ENCODE measurements at places on chromosomes 4 and X.
A peak's percentile ranks its signal among the peaks of the same experiment; 100 is the strongest.

DNA sequence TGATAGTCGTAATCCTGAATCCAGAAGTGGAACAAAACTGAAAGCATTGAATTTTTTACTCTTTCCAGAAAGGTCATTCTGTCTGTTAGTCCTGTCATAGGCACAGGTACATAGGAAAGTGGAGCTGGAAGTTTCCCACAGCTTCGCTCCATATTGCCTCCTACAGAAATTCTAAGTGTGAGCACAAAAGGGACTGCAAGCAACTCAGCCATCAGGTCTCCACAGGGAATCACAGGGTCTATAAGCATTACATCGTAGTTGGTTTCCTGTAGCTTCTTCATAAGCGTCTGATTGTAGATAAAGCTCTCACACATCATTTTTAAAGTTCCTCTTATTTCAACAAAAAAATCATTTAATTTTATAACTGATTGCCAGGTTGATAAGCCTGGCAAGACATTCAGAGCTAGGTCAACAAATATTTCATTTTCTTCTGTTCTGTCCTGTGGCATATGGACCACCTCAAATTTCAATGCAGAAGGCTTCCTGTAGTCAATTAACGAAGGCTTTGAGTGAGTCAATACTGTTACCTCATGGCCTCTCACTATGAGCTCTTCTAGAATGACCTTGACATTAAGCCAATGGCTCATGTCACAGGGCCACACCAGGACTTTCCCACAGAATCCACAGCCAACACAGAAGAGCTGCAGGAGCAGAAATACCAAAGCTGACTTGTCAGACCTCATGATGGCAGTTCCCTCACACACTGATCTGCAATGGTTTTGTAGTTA is at the start of gene UGT2A3:
Gene UGT2A3 (minus strand): TSS at position 727 of the 728 bp plus-strand sequence. CDS start 44 bp downstream, at position 683.
- H3K4me1 ChIP-seq: no peaks in the 10 kb centered on the region
- no peaks in the 10 kb centered on the region for H3K36me3 ChIP-seq
- no peak within 1 kb of the TSS for H3K27ac ChIP-seq
- no peak within 1 kb of the TSS for H3K4me3 ChIP-seq
- H3K27me3 ChIP-seq: no peaks in the 10 kb centered on the region

GRCh38 chr4:36551697-36552214 is 270.3 kb downstream of the DTHD1 start:
- peaks cover 4% of the 10 kb centered on the region for H3K27me3 ChIP-seq
- H3K4me3 ChIP-seq: no peak overlapping the region
- DNase-seq: peak; percentile 5
- no peaks in the 10 kb centered on the region for H3K36me3 ChIP-seq
- H3K4me1 ChIP-seq: peaks cover 4% of the 10 kb centered on the region

DNA sequence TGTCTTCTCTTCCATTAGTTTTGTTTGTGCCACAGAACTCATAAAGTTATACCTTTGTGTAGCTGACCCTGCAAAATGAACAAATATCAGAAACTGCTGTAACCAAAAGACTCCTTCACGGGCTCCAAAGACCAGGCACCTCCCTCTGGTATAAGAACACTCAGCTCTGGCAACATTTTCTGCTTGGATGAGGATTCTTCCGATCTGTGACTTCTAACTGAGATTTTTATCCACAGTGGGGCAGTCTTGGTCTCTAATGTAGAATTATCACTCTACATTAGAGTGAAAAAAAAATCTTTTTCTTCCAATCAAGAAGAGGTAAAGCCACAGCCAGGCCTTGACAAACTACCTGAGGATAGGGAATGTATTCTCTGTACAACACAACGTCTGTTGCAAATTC is 38.5 kb upstream of the PRSS48 start:
- H3K27ac ChIP-seq: no peak overlapping the region
- no peaks in the 10 kb centered on the region for H3K4me1 ChIP-seq
- DNase-seq: no peak
- H3K27me3 ChIP-seq: peaks cover 26% of the 10 kb centered on the region
- no peaks in the 10 kb centered on the region for H3K36me3 ChIP-seq
- H3K4me3 ChIP-seq: no peak overlapping the region

DNA sequence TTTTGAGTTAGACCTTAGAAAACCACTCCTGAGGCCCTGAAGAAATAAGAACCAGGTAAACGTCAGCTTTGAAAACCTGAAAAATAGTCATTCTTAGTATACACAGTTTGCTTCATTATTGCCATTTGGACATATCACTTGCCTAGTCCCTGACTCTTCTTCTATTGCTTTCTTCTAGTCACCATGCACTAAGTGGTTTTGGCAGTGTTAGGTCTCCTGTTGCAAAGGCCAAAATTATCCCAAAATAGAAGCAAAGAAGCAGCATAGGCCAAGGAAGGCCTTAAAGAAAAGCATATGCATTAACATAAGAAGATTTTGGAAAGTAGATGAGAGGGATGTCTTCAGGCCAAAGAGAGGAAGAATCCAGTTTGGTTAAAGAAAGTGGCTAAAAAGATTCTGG is 24.1 kb upstream of the SMPX start:
- H3K27ac ChIP-seq: no peak overlapping the region
- peaks cover 2% of the 10 kb centered on the region for H3K36me3 ChIP-seq
- no peak for DNase-seq
- no peaks in the 10 kb centered on the region for H3K27me3 ChIP-seq
- H3K4me1 ChIP-seq: peaks cover 8% of the 10 kb centered on the region

DNA sequence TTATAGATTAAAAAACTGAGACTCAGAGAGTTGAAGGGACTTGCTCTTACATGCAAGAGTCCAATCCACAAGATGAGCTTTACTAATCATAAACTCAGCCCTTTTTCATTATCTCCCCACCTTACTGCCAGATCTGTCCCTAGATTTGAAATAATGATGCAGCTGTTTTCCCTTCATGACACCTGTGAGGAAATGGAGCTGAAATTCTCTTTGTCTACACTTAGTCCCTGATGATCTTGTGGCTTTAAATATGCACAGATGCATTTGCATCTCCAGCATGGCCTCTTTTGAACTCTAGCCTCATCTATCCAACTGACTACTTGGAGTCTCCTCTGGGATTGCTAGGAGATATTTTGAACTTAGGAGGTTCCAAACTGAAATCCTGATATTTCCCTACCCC is 188.9 kb upstream of the AFF2 start:
- H3K27ac ChIP-seq: no peak overlapping the region
- no peak overlapping the region for H3K4me3 ChIP-seq

GRCh38 chr4:41406113-41406516 is 131.8 kb upstream of the LIMCH1 start:
- no peak for DNase-seq
- H3K36me3 ChIP-seq: no peaks in the 10 kb centered on the region
- no peaks in the 10 kb centered on the region for H3K4me1 ChIP-seq
- peaks cover 4% of the 10 kb centered on the region for H3K27me3 ChIP-seq

DNA sequence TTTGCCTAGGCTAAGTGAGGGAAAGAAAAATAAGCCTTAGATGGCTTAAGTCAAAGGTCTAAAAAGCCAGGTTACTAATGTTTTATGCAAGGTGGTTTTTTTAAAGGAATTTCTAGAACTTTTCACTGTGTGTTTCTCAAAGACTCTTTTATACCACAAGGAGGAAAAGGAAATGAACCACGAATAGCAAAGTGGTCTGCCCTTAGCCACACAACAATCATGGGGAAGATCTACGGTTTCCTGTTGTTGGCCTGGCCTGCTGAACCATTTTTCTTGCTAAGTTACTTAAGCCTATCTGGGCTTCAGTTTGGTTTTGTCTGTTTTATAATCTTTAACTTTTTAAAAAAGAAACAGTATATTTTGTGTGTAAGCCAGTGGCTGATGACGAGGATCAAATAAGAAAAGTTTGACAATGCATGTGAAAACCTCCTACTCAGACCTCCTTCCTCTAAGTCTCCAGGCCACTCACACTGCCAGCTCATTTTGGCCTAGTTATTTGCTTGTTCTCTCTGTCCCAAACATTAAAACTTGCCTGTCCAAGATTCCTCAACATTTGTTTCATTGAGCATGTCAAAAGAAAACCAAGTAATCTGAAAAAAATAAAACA is 56.7 kb upstream of the COL25A1 start:
- H3K4me3 ChIP-seq: no peak overlapping the region
- H3K4me1 ChIP-seq: peaks cover 27% of the 10 kb centered on the region
- peaks cover 63% of the 10 kb centered on the region for H3K27me3 ChIP-seq
- peaks cover 1% of the 10 kb centered on the region for H3K36me3 ChIP-seq

DNA sequence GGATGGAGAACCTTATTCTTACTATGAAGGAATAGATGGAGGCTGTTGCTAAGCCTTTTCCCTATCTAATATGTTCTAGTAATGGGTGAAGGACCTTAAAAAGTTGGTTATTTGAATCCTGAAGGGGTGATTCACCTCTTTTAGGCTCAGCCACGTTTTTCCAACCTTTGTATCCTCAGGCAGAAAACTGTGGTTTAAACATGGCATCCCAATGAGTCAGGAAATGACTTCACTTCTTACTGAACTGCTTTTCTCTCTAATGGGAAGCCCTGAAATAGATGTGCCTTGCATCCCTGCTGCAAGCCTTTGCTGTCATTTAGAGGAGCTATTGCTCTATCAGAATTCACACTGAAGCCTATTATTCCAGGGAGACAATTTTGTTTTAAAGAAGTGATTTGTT is 191.0 kb upstream of the ARX start:
- H3K36me3 ChIP-seq: no peaks in the 10 kb centered on the region
- no peak for DNase-seq
- no peak overlapping the region for H3K27ac ChIP-seq
- H3K27me3 ChIP-seq: no peaks in the 10 kb centered on the region

GRCh38 chr4:153141238-153141637 is 63.0 kb upstream of the TRIM2 start:
- no peaks in the 10 kb centered on the region for H3K36me3 ChIP-seq
- no peak overlapping the region for H3K4me3 ChIP-seq
- peaks cover 11% of the 10 kb centered on the region for H3K4me1 ChIP-seq
- H3K27ac ChIP-seq: no peak overlapping the region

DNA sequence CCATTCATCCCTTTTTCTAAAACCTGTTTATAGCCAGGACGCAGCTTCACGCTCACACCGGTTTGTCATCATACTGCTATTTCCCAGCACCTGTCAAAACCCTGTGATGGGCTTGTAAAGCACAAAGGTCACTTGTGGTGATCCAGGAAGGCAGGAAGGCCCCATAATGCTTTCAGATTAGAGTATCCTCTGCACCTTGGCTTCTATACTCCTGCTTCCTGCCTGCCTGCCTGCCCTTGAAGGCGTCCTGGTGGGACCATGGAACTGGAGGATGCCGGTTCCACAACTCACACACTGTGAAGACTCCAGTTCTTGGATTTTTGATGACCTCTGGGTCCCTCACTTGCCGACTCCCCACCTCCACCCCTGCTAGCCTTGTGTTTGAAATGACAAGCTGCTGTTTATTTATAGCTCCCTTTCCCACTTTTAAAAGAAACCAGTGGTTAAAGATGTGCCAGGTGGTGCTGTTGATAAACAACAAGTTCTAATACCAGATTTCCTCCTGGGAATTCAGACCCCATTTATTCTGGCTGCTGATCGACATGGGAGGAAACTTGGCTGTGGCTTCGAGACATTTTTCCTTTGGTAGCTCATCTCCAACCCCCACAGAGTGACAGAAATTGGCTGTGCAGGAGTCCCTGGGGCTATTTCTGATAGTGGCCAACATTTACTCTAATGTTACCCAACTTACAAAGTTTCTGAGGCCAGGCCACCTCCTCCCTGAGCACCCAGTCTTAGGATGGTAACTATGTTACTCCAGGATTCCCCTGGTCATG is 211.5 kb downstream of the KDR start:
- no peaks in the 10 kb centered on the region for H3K36me3 ChIP-seq
- no peaks in the 10 kb centered on the region for H3K27me3 ChIP-seq
- no peak overlapping the region for H3K4me3 ChIP-seq
- DNase-seq: no peak
- no peak overlapping the region for H3K27ac ChIP-seq
- H3K4me1 ChIP-seq: no peaks in the 10 kb centered on the region

All from activated naive CD8-positive, alpha-beta T cell treated with anti-CD3 and anti-CD28 coated beads for 36 hours (primary cell).